Substantia nigra (tissue), 51 donors: ENCODE measurements at places on chromosomes 2 and 18.

DNA sequence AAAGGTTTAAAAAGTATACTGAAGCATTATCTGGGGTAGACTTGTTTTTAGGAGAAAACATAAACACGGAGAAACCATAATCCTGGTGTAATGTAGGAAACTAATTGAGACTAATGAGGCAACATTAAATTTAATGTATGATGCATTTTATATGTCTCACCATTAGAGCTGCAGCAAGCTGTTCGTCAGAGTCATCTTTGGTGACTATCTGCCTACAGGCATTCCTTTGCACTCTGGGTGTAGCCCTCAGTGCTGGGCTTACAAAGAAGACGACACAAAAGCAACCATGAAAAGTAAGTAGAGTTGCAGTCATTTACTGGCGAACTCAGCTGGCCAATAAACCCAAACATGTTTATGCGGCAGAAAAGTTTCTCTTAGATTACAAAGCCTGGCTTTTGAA lies 415.3 kb upstream of the ZEB2 start:
- DNase-seq = no peak

GRCh38 chr2:36706021-36706876 lies 9.7 kb downstream of the VIT start:
- no peak for DNase-seq

GRCh38 chr2:241466230-241466629 lies 42.2 kb downstream of the STK25 start:
- no peak for DNase-seq

GRCh38 chr18:31657823-31658669 lies 26.3 kb downstream of the B4GALT6 start:
- no peak for DNase-seq

GRCh38 chr18:74411475-74411874 lies 45.6 kb downstream of the DIPK1C start:
- no peak for DNase-seq

DNA sequence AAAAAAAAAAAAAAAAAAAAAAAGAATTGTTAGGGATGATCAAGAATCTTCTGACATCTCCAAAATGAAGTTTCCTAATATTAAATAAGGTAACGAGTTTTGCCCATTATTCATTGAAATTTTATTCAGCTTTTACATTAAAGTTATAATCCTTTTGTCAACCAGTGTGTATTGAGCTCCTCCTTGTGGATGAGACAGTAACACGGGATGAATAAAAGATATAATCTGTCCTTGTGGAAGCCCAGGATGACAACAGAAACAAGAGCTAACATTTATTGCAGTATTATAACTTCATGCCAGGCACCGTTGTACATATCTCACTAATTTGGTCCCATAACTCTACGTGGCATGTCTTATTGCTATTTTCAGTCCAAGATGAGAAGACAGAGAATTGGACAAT lies 33.4 kb upstream of the SERPINB7 start:
- no peak for DNase-seq

- DNase-seq = no peak
These were observed 19.9 kb upstream of the TMEM18 start for GRCh38 chr2:696999-697627.

GRCh38 chr2:132583666-132584360 lies 86.2 kb downstream of the LYPD1 start:
- no peak for DNase-seq

DNA sequence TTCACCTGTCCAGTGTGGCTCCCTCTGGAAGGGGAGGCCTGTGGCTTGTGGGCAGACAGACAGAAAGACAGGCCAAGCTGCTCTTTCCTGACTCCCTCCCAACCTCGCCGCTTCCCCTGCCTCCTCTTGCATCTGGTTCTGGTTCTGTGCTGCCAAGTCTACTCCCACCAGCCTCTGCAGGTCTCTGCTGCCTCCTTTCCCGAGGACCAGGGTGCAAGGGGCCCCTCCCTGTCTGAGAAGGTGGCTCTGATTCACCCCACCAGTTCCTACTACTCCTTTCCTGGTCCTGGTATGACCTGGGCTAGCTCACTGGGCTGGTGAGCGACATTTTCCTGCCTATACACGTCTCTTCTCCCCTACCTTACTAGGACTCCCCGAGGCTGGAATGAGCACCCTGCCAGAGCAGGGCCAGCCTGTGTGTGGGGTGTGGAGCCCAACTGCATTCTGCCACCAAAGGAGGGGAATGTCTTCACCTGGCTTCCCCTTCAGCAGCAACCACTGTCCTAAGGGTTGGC lies 238.5 kb downstream of the CELF4 start:
- DNase-seq = no peak

DNA sequence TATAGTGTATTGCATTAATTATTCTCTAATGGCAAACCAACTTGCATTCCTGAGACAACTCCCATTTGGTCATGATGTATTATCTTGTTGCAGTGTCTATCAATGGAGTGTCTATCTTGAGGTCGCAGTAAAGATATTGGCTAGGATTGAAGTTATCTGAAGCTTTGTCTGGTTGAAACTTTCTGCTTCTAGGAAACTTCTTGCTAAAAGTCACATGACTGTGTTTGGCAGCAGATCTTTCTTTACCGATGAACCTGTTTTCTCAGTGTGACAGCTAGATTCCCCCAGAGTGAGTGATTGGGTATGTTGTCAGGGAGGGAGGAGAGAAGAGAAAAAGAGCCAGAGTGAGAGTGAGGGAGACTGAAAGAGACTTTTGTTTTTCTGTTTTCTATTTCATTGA lies 119.6 kb downstream of the QPCT start:
- DNase-seq = no peak

DNA sequence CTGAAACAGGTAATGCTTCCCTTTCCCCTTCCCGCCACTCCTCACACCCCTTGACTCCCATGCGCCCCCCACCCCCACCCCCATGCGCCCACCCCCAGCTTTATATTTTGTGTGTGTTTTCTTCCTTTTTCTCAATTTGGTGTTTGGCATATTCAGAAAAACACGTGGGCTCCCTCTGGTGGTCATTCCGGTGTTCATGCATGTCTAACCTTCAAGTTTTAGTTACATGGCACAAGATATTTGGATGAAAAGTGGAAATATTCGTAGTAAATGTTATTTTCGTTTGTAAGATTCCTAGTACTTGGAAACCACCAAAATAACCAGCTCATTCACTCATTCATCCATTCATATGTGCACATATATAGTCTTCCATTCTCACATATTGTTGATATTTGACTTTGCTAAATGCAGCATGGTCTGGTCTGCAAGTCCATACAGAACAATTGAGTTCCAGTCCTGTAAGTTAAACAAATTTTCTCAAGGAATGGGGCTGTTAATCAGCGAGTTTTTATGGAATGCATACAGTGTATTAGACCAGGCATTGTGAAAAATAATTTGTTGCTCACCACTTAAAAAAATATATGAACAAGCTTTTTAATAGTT lies 143.6 kb upstream of the MAP3K20 start:
- peak; percentile 39 for DNase-seq

DNA sequence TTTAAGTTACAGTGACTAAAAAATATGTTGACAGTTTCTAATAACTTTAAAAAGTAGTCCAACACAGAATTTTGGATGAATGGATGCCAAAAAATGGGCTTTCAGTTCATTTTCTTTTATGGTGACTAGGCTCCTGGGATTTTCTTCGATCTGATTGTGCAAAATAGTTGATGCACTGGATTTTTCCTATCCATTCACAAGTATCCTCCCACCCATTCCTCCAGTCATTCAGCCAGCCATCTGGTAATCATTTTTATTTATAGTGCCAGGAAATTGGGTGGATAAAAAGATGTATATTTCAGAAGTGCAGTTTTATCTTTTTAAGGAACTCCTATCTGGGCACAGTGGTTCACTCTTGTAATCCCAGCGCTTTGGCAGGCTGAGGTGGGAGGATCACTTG lies 175.1 kb downstream of the PTPRM start:
- no peak for DNase-seq

DNA sequence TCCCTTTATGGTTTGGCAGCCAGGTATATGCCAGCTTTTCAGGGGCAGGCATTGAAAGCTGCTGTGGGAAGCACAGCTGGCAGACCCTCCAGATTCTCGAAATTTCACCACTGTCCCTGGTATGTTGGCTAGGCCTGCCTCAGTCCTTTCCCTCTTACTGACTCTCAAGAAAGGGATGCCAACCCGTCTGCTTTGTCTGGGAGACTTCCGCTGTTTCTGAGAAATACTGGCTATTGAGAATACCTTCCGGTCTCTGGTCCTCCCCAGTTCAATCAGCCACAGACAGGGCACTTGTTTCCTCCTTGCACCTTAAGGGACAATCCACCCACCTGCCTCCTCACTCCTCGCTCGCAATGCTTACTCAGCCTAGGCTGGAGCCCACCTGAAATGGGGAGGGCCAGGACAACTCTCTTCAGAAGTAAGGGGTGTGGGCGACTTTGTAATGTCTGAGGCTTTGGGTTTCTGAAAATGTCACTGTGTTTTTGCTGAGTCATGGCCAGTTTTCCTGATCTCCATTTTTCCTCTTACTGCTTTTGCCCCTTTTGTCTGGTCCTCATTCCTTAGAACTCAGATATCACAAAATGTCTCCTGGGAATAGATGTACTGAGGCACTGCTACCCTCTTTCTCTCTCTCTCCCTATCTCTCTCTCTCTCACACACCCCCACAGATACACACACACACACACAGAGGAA lies 571.1 kb downstream of the TNS1 start:
- DNase-seq = no peak

- no peak for DNase-seq
These were observed 101.7 kb upstream of the FN1 start for GRCh38 chr2:215537611-215538010.
